Aorta (tissue), 5 donors: ENCODE measurements at places on chromosomes 11 and 22.

DNA sequence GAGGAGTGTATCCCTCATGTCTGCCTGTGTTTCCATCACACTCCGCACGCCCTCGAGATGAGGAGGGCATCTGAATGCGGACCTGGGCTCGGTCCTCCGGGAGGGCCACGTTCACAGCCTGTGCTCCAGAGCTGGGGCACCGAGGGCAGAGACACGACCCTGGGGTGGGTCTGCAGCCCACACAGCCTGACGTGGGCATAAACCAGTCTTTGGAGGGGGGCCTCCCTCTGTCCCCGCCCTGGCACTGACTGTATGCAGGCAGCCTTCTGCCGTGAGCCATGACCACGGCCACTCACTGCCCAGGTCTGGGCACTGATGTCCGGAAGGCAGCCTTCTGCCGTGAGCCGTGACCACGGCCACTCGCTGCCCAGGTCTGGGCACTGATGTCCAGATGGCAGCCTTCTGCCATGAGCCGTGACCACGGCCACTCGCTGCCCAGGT, 1425.1 kb downstream of the BRD1 start:
- no peak for DNase-seq

DNA sequence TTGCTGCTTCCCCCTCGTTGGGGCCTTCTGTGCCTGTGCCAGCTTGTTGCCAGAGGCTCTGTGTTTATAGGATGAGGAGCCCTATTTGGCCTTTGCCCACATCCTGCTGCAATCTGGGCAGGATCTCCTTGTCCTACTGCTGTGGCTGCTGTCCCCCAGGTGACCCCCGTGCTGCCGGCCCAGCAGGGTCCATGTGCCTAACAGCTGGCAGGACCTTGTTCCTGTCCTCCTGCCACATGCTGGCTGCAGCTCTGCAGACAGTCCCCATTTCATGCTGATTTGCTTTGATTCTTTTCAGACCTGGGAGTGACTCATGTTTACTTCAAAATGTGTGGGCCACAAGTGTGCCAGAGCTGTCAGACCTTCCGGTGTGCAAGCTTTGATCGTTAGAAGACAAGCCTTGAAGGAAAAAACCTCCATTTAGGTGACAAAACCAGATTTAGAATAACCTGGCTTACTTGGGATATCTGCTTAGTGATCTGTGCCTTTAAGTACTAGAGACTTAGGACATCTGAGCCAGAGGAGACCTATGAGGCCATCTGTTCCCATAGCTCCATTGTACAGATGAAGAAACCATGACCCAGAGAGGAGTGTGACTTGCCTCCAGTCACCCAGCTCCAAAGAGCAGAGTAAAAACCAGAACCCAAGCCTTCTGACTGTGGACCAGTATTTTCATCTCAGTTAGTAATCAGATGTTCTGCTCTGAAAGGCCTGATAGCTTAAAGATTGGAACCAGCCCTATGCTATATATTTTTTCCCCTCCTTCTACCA, 11.1 kb downstream of the NAV2 start:
- DNase-seq = peak; percentile 79

DNA sequence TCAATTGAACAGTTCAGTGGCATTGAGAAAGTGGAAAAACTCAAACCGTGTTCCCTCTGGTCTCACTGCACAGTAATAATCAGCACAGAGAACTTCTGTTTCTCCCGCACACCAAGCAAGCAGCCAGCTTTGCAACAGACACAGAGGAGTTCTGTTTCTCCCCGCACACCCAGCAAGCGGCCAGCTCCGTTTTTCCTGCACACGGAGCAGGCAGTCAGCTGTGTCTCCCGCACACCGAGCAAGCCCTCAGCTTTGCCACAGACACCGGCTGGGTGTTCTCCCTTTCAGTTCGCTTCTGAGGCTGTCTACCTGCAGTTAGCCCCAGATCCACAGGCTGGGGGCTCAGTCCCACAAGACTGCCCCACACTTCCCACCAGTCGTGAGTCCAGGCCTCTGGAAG, 9.9 kb upstream of the TALDO1 start:
- DNase-seq = no peak

DNA sequence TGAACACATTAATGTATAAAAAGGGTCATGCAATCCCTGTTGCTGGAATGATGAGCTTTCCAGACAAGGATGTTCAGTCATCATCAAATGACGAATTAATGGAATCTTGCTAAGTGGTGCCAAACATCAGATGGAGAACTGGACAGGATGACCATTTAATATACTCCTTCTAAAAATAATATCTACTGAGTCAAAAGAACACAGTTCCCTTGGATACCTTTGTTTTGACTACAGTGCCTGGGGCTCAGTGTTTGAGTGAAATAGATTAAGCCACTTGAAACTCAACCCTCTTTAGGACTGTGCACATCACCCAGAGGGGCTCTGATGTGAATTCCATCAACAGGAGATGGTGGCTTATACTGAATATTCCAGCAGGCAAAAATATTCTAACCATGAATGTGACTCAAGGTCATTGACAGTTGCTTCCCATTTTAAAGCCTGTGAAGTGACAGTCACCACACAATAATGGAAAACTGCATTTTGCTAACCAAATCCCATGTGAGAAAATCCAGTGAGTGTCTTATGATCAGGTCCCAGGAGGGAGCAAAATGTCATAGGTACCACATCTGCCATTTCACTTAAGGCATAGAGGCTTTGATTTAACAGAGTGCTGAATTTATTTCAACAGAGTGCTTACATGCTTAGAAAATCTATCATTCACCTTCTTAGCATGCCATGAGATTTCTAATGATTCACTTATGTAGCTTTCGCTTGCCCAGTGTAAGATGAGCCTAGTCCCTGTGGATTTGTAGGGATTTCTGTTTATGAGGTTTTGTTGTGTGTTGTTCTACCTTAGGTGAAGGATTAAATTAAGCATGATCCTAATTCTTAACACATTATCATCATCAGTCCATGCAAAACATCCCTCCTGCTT, 41.3 kb upstream of the SLN start:
- no peak for DNase-seq

DNA sequence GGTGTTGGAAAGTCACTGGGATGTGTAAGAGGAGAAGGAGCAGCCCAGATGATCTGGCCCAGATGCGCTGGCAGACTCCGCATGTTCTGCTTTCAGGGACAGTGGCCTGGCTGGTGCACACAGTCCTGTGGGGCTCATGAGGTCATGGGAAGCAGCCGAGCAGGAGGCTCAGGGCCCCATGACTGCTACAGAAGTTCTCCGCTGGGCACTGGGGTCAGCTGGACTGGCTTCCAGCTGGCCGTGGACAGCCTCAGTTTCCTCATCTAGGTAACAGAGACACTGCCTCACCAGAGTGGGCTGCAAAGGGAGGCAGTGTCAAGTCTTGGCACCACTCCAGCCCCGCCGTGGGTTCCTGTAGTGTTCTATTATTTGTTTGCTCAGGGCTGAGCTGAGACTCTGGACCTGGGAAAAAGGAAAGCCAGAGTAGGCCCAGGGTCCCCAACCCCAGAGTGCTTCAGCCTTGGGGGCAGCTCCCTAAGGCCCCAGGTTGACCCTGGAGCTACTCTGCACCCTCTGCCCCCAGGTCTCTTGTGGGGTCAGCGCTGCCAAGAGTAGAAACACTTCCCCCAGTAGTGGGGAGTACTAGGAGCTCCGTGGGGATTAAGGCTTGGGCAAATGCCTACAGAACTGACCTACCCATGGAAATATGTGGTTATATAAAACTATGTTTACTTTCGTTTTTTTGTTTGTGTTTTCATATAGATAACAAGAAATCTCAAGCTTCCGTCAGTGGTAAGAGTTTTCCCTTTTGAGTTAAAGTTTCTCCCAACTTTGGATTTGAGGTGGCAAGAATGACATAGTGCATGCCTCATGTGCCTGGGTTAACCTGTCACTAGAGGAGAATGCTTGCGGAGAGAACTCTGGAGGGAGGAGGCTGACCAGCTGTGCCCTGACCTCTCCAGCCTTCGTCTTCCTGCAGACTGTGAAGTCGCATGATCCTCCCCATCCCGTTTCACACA, 45.3 kb downstream of the MED15 start:
- peak; percentile 91 for DNase-seq

DNA sequence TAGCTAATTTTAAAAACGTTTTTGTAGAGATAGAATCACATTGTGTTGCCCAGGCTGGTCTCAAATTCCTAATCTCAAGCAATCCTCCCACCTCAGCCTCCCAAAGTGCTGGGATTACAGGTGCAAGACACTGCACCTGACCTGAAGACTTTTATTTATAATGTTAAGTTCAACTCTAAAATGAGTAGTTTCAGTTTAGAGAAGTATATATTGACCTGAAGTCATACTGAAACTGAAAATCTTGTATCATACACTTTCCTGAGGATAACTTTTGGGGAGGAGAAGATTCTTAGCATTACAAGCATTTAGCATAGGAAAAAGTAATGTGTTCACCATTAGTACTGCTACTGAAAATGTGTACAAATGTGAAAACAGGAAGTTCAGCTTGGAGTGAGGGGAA, 249.3 kb downstream of the CASP12 start:
- DNase-seq = no peak

DNA sequence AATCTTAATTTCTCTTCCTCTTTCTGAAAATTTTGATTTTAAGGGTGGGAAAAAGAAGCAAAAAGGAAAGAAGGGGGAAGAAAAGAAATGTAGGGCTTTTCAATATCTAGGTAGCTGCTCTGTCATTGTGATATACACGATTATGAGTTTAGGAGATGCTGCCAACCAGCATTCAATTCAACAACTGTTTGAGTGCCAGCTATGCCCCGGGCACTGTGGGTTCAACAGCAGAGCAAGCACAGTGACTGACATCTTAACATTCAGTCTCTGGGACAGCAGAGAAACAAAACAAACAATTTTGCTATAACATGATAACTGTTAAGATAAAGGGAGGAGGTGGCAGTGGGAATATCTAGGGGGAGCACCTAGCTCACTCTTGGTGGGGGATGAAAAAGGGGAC, 91.6 kb downstream of the DBX1 start:
- DNase-seq = no peak

DNA sequence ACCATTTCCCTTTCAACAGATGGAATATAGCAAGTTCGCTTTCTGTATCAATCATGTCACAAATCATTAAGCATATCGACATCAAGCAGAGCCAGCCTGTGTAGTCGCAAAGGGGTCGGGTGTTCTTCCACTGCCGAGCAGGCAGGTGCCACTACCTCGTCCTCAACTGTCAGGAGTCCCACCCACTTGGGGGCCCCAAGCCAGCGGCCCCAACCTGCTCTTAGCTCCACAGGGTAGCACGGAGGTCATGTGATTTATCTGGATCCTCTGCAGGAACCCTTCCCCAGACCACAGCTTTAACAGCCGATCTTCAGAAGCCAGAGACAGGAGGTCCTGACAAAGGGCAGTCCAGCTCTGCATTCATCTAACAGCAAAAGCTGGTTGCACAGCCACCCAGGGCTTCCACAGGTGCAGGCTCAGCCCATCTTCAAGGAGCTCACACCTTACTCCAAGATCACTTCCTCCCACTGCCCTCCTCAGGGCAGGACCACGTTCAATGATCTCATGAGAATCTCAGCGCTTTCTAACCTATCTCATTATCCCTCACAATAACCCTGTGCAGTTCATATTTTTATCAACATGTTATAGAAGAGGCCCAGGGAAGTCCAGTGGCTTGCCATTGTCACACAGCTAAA, 110.2 kb downstream of the TRIM29 start:
- DNase-seq = no peak

DNA sequence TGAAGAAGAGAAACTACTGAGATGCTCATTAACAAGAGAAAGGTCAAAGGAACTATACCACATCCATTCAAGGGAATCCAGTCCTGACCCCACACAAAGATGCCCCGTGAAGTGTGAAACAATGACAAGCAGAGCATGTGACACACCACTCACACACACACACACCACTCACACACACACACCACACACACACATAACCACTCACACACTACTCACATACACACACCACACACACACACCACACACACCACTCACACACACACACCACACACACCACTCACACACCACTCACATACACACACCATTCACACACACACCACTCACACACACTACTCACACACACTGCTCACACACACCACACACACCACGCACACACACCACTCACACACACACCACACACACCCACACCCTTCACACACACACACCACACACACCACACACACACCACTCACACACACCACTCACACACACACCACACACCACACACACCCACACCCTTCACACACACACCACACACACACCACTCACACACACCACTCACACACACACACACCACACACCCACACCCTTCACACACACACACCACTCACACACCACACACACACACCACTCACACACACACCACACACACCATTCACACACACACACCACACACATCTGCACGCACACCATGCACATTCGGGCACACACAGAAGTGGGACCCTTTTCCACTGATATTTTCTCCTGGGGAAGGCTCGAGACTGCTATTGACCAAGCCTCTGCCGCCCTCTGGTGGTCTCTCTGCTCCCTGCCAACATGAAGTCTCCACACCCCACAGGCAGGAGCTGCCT, 32.0 kb upstream of the COMT start:
- peak; percentile 88 for DNase-seq

DNA sequence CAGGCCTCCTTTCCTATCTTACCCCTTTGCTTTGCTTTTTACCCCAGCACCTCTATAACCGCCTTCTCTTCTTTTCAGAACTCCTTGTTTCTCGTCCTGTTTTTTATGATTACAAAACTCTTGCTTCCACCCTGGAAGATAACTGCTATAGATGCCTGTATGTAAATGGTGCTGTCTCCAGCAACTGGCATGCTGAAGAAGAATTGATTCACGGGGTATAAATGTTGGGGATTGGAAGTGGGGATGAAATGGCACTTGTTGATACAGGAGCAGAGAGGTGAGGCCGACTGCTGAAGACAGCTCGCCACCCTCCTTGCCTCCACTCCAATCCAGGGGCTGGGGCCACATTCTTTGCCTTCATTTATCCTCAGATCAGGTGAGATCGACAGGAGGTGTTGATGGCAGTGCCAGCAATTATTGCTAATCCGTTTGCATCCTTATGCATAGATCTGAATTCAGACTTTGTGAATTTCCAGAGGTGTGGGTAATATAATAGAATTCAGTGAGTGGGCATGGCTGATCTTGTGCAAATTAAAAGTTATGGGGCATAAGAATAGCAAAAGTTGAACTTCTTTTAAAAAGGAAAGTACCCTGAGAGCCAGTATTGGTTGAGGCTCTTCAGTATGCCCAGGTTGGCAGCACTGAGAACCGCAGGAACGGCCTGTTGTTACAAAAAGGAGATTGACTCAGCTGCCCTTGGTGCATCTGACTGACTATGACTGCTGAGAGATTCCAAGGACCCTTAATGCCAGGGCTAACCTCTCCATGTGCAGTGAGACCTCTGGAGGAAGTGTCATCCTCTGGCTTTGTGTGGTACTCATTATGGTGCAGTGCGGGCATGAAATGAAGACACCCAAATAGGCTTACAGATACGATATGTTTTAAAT, 5.3 kb downstream of the NEAT1 start:
- no peak for DNase-seq

- peak; percentile 79 for DNase-seq
Observed at GRCh38 chr22:20438678-20439492, 1.3 kb upstream of the SCARF2 start.

GRCh38 chr11:103086461-103086860, 5.5 kb downstream of the DCUN1D5 start:
- no peak for DNase-seq

DNA sequence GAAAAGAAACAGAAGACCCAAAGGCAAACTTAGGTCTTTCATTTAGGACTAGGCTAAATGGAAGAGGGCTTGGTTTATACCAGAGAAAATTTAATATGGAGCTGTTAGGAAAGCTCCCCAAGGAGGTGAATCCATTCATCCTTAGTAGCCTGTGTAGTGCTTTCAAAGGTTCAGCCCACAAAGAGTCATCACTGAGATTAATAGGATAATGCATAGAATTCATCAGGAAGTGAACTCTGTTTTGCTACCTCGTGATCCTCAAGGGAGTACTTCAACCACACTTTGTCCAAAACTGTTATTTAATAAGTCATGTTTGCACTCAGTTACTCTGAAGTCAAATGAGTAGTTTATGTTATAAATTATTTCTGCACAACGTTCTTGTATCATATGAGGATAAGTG, 43.3 kb upstream of the MMP7 start:
- no peak for DNase-seq
